ENCODE measurements at places on chromosomes 3 and 15. TPM values are rescaled to one million over a fixed set of nuclear protein-coding genes. Genes with fewer than 3 reads are reported as not detected.

GRCh38 chr3:122464659-122465058 lies 48.8 kb upstream of the WDR5B start:
- no peak for DNase-seq

The NDN gene
- total RNA-seq: 34.8 TPM

DNA sequence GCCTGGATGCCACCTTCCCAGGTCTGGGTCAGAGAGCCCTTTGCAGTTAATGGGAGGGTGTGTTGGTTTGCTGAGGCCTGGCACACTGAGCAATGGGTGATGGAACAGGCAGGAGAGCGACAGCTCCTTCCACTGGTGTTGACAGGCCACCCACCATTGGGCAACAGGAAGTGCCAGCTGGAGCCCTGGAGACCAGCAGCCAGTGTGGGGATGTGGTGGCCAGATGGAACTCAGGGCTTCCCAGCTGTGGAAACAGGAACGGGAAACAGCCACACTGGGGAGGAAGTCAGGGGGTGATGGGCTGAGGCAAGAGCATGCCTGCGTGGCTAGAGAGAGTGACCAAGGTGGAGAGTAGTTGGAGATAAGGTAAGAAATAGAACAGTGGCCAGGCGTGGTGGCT lies 9.3 kb downstream of the PSTPIP1 start:
- no peak for DNase-seq

DNA sequence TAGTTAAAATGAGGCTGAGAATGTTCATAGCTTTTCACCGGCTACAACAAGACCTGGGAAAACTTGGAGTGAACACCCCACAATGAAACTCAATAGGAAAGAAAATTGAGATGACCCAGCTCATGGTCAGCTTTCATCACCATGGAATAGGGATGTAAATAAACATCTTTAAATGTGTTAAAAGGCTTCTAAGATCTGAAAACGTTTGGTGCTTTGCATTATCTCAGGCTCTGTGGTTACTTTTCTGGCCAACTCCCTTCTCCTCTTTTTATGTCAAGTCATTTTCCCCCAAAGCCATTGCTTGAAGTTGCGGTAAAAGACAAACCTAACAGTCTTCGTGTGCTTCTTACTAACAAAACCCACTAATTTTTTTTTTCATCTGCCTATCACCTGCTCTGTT lies 195.8 kb downstream of the MECOM start:
- DNase-seq: no peak

- DNase-seq: peak; percentile 83
These were observed 157.9 kb downstream of the TLE3 start for GRCh38 chr15:69939513-69940440.

The HIGD2B gene
- total RNA-seq: not detected

GRCh38 chr3:184568924-184569829 lies 7.6 kb downstream of the EPHB3 start:
- no peak for DNase-seq

GRCh38 chr3:70606018-70606417 lies 293.6 kb upstream of the MDFIC2 start:
- DNase-seq: no peak

GRCh38 chr3:66401675-66402491 lies 98.9 kb downstream of the LRIG1 start:
- no peak for DNase-seq

The PLD1 gene
- 1.5 TPM for total RNA-seq

GRCh38 chr15:61053401-61053965 lies 175.6 kb downstream of the RORA start:
- DNase-seq: no peak

DNA sequence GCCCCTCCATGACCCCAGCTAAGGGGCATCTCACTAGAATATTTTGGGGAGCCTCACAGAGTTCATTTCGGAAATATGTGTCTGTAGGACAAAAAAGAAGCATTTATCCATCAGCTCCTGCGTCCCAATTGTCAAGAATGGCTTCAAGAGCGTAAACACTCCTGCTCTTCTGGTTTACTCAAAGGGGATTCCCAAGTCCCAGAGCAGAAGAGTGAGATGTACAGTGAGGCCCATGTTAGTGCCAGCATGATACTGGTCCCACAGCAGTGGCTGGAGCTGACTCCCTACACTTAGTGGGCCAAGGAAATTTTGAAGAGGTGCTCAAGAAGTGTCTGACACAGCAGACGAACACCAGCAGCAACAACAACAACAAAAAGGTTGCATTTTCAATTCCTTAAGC lies 34.9 kb upstream of the ARL8B start:
- no peak for DNase-seq

- DNase-seq: no peak
These were observed 454.1 kb downstream of the EPHB1 start for GRCh38 chr3:135249186-135249585.

GRCh38 chr3:84175449-84175848 lies 783.3 kb upstream of the CADM2 start:
- no peak for DNase-seq

DNA sequence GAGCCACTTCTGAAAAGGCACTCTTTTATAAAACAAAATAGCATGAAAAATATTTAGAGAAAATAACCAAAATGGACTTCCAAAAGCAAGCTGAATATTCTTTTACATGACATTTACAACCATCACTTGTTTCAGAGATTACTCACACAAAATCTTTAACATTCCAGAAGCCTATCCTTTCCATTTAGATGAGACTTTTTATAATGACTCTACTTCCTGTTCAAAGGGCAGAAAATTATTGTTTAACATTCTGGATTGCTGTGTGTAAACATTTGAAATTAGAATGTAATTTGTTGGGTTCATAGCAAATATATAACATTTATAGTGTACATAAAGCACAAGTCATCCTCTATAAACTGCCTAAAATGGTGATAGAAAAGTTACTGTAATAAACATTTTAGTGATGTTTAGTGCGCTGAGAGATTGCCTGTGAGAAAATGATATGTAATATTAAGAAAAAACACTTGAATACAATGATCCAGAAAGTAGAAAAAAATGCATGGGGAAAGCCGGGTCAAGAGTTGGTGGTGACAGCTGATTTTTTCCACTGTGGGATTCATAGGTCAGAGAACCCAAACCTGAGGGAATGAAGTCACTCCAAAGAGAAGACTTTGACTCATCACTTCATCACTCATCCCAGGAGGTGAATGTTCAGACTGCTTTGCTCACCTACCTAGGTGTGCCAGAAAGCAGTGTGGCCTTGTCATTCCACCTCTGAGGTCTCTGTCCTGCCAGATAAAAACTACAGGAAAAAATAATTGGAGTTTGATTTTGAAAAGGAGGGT lies 305.8 kb downstream of the ARPP21 start:
- no peak for DNase-seq

The SLITRK3 gene
- total RNA-seq: 0.48 TPM

The TMEM40 gene
- not detected for total RNA-seq

GRCh38 chr15:39431376-39431775 lies 149.5 kb upstream of the THBS1 start:
- no peak for DNase-seq

- no peak for DNase-seq
These were observed 193.0 kb downstream of the RORA start for GRCh38 chr15:61036136-61036535.

The GOLGA6A gene
- total RNA-seq: 0.72 TPM

DNA sequence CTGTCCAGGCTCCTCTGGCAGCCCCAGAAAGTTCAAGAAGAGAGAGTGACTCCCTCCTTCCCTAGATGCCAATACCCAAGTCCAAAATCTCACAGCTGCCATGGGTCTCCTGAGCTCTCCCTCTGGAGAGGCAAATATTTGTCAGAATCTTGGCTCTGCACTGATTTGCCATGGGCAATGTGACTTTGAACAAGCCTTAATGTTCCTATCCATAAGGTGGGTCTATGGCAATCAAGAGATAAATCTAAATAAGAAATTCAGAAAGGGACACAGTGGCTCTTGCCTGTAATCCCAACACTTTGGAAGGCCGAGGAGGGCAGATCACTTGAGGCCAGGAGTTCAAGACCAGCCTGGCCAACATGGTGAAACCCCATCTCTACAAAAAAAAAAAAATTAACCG lies 12.4 kb upstream of the WNT7A start:
- DNase-seq: no peak
